Left renal pelvis (tissue), 4 donors: ENCODE measurements at places on chromosomes 12 and 14. TPM values are rescaled to one million over a fixed set of nuclear protein-coding genes. Genes with fewer than 3 reads are reported as not detected.

GRCh38 chr14:23058654-23059504, 1.6 kb upstream of the CDH24 start:
- DNase-seq = no peak

GRCh38 chr14:20707622-20708021, 19.1 kb downstream of the ANG start:
- no peak for DNase-seq

DNA sequence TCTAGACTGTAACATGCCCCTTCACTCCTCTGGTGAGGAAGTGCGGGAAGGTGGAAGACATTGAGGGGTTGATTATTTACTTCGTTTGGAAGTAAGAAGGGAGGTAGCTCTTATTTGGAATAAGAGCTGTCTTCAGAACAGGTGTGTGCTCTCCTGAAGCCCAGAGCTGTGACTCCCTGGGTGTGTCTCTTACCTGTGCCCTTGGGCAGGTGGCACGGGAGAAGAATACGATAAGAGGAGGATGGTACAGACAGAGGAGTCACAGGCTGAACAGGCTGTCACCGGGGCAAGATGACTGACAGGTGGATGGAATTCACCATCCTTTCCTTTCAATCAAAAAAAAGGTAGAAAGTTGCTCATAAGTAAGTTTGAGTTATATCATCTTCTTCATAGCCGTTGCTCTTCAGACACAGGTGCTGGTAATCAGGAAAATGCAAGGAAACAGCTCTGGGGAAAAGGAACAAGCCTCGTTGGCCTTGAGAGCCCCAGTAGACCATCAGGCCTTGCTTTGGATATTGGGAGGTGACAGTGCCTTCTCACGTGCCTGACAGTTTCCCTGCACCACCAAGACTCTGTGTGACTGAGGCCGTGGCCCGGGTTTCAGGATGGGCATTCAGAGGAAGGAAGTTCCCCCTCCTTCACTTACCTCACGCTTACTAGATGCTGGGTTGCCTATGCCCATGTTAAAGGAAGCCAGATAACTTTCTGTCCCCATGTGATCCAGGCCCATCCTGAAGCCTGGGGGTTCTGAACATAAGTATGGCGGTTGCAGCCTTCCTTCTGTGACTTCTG, 120.4 kb downstream of the ETV6 start:
- no peak for DNase-seq

GRCh38 chr14:55220230-55220629, 28.8 kb upstream of the DLGAP5 start:
- DNase-seq = no peak

GRCh38 chr14:31898838-31899528, 178.1 kb upstream of the ARHGAP5 start:
- DNase-seq = no peak

- DNase-seq = no peak
These were observed 274.5 kb upstream of the SOX5 start for GRCh38 chr12:24223926-24224325.

DNA sequence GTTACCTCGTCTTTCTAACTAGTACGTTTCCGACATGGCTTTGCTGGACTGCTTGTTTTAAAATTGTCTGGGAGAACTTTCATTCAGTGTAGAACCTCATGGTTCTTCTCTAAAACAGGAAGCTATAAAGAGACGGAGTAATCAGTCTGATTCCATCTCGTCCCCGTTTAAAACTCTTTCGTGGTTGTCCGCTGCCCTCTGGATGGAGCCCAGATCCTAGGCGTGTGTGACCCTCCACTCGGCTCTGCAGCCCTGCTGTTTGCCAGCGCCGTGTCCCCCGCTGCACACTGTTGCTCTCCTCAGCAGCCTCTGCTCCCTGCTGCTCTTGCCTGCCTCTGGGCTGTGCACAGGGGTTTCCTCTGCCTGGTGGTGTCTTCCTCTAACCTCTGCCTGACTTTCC, 50.2 kb downstream of the SLC8B1 start:
- DNase-seq = no peak

- DNase-seq = no peak
These were observed 2.0 kb downstream of the DENND5B start for GRCh38 chr12:31588976-31589375.

DNA sequence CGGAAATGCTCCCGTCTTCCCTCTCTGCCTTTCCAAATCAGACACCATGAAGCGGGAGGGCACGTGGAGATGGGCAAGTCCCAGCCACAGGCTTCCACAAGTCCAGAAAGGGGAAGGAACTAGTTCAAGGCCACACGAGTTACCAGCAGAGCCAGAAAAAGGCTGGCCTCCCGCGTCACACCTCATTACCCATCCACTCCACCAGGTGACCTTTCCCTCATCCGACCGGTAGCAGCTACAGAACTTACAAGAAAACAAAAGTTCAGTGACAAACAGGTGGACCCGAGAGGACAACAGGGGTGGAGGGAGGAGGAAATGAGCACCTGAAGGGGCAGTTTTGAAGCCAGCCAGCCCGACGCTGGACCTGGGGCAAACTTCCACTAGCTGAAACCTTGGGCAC, 46.9 kb downstream of the CHGA start:
- DNase-seq = no peak

ZFHX2 gene
- polyA plus RNA-seq = 7.1 TPM

BIN2 gene
- polyA plus RNA-seq = 4.0 TPM

GRCh38 chr12:68203460-68203875, 22.1 kb downstream of the IL26 start:
- no peak for DNase-seq
